ENCODE measurements at places on chromosomes 6 and 20.
A peak's percentile ranks its signal among the peaks of the same experiment; 100 is the strongest.

DNA sequence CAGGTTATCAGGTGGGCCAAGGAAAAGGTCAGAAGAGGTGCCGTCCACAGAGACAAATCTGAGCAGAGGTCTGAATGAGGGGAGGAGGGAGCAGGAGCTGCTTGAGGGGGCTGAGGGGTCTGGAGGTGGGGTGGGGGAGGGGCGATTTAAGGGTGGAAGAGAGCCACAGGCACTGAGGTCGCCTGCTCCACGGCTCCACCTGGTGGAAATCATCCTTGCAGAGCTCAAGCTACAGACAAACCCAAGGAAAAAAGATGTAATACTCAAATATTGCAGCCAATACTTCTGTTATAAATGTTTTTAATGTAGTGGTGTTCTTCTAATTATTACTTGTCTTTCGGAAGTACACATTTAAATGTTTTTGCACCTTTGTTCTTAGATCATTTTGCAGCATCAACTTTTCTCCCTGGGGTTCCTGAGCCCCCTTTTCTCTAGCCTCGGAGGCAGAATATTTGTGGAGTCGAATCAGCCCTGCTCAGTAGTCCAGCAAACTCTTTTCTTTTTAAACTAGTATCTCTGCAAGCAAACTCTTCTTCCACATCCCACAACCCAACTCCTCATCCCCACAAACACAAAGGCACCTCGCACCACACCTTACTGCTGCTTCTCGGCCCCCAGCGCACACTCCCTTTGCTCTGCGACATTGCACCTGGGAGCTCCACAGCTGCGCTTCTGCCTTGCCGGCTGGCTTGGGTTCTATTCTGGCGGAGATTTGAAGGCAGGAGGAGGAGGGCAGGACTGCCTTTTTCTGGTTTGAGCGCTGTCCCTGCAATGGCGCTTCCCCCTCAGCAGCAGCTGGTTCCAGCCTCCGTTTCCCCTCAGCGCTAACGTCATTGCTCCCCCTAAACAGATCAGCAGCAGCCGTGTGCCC, 51.0 kb upstream of the TFAP2A start:
- no peak for DNase-seq

DNA sequence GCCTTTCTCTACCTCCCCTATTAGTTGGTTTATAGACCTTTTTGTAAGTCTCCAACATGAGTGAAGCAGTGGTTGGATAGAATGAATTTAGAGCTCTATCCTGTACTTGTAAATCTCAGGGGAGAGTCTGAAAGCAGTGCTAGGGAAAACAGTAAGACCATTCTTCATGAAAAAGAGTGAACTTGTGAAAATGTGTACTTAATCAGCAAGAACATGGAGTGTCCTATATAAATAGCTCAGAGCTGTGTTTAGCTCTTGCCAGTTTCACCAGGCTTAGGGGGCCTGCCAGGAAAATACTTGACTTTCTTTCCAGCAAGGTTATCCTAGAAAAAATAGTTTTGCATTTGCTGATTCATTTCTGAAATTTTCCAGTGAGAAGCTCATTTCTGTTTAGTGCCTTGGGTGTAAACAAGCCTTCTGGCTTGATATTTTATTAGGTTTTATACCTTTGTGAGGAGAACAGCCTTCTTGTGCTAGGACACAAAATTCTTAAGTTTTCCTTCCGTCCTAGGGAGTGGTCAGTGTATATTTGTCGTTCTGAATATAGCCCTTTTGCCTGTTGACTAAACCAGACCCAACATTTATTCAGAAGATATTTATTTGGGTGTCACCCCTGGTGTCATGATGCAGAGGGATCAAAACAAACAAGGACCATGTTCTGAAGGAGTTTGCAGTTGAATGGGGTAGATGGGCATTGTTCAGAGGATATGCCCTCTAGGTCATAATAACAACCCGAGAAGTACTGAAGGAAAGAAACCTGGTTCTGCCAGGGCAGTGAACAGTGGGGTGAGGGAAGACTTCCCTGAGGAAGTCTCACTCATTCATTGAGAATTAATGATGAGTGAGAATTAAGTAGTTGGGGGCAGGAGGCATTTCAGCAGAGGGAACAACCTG, 7.6 kb downstream of the ARFGEF2 start:
- no peak for DNase-seq

DNA sequence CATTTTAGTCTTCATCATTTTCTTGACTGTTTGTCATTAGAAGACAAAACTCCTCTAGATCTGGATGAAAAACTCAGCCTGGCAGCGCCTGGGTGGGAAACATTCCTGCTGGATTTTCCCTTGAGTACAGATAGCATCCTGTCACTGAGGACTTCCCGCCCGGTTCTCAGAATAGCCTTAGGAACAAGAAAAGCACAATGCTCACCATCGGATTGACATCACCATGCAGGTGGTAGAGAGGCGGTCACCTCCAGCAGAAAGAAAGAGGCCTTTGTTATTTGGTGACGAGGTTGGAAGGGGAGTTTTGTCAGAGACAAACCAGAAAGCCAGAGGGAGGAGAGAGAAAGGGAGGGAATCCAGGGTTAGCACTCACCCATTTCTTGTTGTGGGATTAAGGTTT, 39.8 kb downstream of the KIF25 start:
- DNase-seq = no peak

GRCh38 chr20:30985386-30985785, 272.1 kb upstream of the DEFB115 start:
- peak; percentile 41 for DNase-seq

DNA sequence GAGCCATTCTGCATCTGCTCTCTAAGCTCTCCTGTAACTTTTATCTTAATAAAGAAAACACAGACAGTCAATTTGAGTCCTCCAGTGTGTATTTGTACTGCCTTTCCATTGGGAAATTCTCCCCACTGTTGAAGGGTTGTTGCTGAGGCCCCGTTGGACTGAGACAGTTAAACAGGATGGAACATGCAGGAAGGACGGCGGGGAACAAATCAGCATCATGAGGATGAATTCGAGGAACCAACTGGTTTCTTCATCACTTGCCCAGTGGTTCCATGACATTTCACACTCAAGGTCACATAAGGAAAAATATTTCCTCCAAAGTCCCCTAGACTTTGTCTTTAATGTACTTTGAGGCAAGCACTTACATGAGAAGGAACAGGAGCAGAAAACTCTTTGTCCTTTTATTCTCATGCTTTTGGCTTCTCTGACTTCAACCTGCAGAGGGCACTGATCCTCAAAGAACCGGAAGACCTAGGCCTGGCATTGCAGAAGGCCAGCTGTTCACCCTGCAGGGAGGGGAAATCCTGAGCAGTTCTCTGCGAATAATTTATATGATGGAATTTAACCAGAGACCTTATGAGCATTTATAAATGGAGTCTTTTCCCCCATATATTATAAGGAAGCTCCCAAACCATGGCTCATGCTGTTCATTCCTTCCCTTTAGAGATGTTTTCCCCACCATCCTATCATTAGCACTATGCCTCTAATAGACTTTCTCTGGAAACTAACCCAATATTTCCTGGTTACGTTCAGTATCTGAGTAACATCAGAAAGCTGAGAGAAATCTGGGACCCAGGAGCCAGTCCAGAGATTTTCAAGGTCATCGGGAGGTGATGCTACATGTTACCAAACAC, 55.2 kb upstream of the ADGRF1 start:
- DNase-seq = no peak

GRCh38 chr6:142783499-142783898, 161.5 kb downstream of the HIVEP2 start:
- DNase-seq = no peak

DNA sequence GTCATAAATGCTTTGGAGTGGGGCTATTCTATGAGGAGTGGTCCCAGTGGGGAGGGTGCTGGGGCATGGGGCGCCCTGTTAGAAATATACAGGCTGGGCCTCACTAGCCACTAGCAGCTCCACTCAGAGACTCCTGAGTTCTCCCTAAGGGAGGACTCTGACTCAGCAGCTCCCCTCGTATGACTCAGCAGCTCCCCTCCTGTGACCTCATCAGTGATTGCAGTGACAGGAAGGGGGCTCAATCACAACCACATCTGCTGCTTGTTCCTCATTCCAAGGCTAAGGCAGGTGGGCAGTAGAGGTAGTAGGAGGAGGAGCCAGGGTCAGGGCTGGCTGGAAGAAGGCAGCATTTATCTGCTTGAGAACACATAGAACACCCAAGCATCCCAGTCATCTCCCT, 73.7 kb downstream of the PRND start:
- DNase-seq = peak; percentile 82

GRCh38 chr6:17258749-17259148, 22.4 kb upstream of the RBM24 start:
- DNase-seq = no peak

- no peak for DNase-seq
Observed at GRCh38 chr20:33443006-33443511, 504 bp downstream of the SNTA1 start.

DNA sequence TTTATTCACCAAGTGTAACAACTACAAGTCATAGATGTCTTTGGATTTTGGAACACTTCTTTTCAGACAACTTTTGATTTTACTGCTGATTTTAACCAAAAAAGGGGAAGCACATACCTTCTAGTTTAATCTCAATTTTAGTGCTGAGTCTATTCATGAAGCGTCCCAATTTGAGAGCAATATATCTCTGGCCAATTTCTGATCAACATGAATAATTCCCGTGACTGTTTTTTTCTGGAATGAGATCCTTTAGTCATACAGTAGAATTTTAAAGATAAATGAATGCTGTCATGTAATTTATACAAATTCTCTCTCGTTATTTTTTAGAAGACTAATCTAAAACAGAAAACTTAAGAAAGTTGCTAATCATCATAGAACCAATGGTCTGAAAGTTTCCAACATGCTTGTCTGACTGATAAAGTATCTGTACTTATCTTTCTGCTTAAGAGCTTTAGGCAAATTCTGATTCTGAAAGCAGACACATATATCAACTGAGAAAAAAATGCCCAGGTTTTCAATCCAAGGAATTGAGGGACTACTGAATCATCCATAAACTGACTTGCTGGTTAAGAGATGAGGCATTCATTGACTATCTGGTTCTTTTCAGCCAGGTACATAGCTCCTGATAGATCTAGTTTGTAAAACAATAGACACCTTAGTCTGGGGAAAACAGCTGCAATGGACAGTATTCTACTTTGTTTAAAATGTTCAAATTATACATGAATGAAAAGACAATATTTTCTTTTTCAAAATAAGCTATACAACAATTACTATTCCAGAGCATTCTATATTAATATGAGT, 657.5 kb downstream of the RFPL4B start:
- no peak for DNase-seq

DNA sequence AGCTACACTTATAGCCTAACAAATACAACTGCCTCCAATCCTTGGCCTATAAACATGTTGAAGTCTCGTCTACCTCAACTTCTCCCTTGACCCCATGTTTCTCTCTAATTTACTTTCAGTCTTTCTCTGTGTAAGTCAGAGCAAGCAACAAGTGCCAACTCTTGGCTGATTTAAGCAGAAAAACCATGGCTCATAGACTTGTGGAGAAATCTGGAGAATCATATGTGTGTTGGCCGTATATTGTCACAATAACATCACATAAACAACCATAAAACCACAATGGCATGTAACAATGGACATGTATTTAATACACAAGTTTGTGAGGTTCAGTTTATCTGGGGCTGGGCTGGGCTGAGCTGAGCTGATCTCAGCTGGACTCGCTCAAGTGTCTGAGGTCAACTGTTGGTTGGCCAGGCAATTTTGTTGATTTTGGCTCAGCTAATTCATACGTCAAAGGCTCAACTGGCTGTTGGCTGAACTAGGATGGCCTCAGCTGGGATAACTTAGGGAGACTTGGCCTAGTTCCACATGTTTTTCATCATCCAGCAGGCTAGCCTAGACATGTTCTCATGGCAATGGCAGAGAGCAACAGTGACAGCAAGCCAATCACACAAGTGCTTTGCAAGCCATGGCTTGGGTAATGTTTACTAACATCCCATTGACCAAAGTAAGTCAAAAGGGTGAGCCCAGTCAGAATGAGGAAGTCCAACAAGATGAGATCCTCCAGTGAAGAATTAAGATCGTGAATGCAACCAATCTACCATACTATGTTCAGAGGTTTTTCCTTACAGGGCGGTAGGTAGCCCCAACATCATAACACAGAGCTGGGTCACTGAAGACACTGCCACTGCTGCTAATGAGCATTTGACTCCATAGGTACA, 12.9 kb upstream of the TBC1D22B start:
- no peak for DNase-seq

- DNase-seq = no peak
Observed at GRCh38 chr6:110296241-110297025, 61.7 kb downstream of the METTL24 start.

DNA sequence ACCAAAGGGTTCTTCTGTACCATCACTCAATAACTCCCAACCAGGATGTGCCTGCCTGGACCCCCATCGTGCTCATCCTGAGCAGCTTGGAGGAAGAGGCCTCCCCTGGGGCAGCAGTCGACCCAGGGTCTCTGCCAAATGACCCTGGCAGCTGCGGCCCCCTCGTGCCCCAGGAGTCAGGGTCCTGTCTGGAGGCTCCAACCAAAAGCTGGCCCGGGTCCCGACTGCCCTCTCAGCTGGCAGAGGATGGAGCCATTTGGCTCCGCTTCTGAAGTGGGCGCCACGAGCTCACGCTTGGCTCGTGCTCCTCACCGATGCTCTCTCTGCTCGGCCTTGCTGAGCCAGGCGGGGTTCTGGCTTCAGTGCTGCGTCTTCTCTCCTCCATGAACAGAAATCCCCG, 56.8 kb downstream of the TFAP2C start:
- no peak for DNase-seq

GRCh38 chr6:26351544-26351953, 13.4 kb upstream of the BTN3A2 start:
- DNase-seq = no peak

GRCh38 chr20:48772183-48772976, 55.4 kb downstream of the PREX1 start:
- DNase-seq = no peak

- DNase-seq = no peak
Observed at GRCh38 chr20:51350941-51351631, 191.4 kb downstream of the NFATC2 start.

DNA sequence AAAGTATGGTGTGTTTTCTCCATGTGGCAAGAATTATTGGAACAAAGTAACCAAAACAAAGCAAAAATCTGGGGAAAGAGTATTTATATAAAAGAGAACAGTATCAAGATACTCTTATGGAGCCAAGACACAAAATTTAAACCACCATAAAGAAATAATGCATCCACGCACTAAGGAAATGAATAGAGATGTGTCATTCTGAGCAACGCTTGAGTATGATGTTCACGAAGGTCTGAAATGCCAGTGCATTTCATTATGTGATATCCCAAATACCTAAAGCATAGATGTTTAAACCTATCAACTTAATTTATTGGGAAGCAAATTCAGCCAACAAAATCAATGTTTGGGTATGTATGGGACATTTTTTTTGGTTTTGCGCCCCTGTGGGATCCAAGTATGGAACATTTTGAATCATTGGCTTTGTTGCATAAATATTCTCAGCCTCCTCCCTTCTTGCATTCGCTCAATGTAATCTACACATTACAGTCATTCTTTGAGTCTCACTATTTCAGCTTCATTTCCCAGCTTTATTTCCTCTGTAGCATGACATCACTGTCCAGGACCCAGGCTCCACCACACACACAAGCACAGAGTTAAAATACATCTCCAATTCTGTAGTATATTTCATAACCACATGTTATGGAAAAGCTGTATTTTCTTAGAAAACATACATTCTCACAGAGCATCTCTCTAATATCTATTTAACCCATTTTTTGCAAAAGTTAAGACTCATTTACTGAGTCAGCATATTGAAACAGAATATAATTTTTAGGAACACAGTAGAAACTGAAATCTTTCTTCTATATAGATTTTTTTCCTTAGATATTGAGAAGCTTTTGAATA, 11.6 kb upstream of the MOXD1 start:
- no peak for DNase-seq

- DNase-seq = no peak
Observed at GRCh38 chr6:17842934-17843821, 136.5 kb upstream of the NUP153 start.

GRCh38 chr6:39188571-39188970, 40.7 kb downstream of the KCNK5 start:
- DNase-seq = no peak

- no peak for DNase-seq
Observed at GRCh38 chr6:166930354-166930891, 25.9 kb downstream of the RNASET2 start.

Measured in activated effector memory CD4-positive, alpha-beta T cell treated with anti-CD3 and anti-CD28 coated beads, Interleukin-2, amount 50 U/mL, for 16 hours (primary cell).